ENCODE measurements at places on chromosomes 12 and 14.

DNA sequence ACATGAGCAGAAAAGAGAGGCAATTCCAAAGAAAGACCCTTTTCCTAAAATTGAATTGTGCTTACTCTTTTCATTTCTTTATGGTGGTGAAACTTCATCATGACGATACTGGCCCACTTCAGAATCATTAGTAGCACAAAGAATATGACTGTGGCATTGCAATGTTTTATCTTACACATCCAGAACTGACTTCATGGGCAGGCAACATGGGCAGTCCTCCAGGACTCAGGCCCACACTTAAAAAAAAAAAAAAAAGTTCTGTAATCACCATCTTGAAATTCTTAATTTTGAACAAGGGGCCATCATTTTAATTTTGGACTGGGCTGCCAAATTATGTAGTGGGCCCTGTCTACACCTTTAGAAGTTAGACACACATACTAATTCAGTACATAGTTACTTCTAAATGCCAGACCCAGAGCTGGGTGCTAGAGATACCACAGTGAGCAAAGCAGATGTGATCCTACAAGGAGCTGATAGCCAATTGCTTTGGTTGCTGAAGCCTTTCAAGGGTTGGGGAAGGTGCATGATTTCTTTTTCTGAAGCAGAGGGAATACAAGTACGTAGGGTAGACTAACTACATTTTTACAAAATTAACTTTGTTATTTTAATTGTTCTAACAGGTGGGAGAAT, 35.2 kb downstream of the HELB start:
- DNase-seq, result no peak

DNA sequence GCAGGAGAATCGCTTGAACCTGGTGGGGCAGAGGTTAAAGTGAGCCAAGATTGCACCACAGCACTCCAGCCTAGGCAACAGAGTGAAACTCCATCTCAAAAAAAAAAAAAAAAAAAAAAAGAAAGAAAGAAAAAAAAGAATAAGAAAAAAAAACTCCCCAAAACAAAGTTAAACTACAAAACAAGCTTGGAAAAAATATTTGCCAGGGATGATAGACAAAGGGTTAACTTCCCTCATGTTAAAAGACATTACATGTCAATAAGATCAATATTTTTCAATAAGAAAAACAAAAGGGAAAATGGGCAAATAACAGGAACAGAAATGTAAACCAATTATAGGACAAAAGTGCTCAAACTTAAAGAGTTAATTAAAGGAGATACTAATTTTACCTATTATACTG, 26.4 kb upstream of the HIGD1C start:
- DNase-seq, result no peak

DNA sequence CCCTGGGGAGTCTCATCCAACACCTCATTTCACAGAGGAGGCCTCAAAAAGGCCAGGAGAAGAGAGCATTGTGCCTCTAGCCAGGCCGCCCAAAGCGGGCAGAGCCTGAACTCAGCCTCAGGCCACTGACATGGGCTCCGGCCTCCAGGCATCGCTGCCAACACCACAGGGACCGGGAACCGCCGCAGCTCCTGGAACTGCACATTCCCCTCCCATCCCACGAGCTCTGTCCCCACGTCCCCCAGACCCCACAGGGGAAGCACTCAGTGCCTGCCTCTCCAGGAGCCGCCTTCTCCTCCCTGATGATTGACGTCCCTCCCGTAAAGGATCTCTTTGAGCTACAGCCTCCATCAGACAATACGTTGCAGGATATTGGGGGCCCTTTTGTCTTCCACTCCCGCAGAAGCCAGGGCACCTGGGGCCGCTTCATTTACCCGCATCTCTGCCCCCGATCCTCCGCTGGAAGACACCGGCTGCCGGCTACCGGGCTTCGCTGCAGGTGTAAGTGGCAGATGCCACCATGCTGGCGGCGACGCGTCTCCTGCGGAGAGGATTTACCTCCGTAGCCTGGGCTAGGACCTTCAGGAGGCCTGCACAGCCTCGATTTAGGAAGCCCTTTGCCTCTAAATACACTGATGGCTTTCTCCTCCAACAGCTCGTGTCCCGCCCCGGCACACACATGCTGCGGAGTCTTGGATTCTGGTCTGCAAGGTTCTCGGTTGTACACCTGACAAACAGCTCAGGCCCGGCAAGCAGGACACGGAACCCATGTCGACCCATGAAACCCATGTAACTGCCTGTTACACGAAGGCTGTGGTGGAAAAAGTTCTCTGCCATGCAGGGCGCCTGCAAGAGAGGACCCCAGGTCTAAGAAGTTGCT, 104.8 kb downstream of the RIMBP2 start:
- no peak for DNase-seq

- no peak for DNase-seq
Observed at GRCh38 chr14:96486705-96487104, 15.5 kb upstream of the PAPOLA start.

DNA sequence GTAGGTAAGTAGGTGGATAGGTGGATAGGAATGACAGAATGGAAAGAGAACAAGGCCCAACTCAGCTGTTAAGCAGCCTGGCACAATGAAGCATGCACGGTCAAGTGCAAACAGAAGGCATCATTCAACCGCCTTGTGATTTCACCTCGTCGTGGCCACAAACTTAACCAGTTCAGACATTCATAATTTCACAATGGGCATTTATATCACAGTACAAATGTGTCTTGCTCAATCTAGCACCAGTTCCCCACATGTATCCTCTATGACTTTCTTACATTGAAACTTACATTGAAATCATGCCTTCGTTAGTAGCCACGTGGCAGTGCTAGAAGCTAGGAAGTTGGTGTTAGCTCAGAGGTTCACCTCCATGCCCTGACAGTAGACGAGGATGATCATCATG, 207.5 kb downstream of the ETV6 start:
- no peak for DNase-seq

- DNase-seq, result peak; percentile 37
Observed at GRCh38 chr12:32312049-32312670, 87.2 kb upstream of the FGD4 start.

- DNase-seq, result no peak
Observed at GRCh38 chr14:102229739-102230092, 75.2 kb downstream of the MOK start.

- no peak for DNase-seq
Observed at GRCh38 chr14:72518809-72519377, 375.0 kb downstream of the DPF3 start.

DNA sequence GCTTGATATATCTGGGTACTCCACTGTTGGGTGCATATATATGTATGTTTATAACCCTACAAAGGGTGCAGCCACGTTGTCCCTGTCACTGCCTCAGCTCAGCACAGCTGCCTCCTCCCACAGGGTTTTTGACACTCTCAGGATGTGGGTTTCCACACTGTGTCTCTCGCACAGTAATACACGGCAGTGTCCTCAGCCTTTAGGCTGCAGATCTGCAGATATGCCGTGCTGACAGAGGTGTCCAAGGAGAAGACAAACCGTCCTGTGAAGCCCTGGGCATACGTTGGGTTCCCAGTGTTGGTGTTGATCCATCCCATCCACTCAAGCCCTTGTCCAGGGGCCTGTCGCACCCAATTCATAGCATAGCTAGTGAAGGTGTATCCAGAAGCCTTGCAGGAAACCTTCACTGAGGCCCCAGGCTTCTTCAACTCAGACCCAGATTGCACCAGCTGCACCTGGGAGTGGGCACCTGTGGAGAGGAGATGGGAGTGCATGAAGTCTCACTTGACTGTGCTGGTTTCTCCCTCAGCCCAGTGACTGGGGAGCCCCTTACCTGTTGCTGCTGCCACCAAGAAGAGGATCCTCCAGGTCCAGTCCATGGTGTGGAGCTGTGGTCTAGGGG, 498.7 kb downstream of the TMEM121 start:
- DNase-seq, result no peak

Data from NCI-H1930 (cell line).